ENCODE measurements at places on chromosomes 6 and 20.

- DNase-seq = peak; percentile 57
Observed at GRCh38 chr6:109455437-109456110, at the start of gene MICAL1. MICAL1 (minus strand) TSS chr6:109455772; CDS start chr6:109454196, 1,576 bp downstream.

GRCh38 chr20:1370548-1371110 is 22.2 kb downstream of the FKBP1A start:
- no peak for DNase-seq

DNA sequence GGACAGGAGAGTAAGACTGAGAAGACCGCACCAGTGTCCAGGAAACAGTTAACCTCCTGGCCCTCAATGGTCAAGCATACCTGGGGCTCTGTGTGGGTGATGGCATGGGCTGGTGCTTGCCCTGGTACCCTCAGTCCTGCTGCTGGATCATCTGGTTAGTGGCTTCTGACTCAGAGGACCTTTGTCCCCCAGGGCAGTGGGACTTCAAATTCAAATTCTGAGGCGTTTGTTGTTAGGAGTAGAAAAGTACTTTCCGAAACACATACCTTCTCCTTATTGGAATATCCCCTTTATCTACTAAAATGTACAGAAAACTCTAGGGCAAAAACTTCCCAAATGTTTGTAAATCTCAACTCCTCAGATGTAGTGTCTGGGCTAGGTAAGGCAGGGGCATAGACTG is 4.1 kb upstream of the SFT2D1 start:
- no peak for DNase-seq

DNA sequence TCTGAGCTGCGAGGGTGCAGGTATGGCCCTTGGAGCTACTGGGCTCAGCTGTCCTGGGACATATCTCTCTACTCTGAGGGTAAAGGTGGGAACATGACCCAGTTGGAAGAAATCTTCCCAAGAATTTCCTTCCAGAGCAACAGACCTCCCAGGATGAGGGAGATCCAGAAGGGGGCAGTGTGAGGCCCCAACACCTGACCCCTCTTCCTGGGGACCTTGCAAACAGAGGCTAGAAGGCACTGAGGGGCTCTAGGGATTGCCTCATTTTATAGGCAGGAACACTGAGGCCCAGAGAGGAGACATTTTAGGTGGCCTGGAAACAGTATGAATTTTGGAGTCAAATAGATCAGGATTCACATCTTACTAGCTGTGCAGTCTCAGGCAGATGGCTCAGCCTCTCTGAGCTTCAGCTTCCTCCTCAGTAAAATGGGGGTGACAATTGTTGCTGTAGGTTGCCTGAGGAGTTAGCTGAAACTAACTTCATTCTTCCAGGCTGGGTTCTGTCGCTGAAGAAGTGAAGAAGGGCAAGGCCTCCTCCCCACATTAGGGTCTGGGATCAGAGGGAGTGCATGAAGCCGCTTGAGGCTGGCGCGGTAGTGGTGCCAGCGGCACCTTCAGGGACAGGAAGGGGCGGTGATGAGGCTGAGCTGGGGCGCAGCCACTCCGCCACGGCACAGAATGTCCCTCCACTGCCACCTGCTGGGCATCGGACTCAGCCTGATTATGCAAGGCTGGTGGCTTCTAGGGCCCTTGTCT is 11.4 kb downstream of the KCNK17 start:
- peak; percentile 81 for DNase-seq

DNA sequence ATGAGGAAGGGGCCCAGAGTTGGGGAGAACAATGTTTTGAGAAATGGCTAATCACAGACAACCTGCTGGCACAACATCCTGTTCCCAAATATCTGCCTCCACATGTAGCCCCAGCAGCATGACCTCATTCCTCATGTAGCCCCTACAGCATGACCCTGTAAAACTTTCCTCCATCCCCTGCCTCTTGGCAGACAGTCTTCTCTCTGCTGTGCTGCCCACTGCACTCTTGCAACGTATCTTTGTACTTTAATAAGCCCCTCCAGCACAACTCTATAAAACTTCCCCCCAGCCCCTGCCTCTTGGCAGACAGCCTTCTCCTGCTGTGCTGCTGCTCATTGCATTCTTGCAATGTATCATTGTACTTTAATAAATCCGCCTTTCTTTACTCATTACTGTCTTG is 278.8 kb downstream of the HDGFL1 start:
- DNase-seq = no peak

DNA sequence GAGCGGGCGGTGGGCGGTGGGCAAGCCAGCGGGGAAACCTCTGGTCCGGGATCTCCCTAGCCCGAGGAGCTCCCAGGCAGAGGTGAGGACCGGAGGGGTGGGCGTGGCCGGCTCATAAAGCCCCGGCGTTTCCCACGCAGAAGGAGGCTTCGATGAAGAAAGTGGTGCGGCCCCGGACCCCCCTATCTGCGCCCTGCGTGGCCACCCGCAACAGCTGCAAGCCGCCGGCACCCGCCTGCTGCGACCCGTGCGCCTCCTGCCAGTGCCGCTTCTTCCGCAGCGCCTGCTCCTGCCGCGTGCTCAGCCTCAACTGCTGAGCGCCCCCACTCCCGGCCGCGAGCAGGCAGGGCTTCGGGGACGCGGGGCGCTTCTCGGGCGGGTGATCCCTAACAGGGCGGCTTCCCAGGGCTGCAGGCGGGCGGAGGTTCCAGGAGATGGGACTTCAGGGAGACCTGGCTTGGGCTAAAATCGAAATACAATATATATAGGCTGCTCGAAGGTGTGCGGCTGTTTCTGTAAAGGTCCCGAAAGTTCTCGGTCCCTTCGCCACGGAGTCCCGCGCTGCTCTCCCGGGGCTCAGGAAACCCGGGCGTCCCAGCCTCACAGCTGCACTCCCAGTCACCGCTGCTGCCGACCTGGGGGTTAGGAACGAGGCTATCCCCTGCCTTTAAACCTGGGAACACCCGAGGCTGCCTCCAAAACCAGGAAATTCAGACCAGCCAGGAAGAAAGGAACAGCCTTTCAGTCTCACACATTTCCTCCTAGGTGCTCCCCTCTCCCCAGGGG is 27.8 kb downstream of the ASIP start:
- DNase-seq = no peak

DNA sequence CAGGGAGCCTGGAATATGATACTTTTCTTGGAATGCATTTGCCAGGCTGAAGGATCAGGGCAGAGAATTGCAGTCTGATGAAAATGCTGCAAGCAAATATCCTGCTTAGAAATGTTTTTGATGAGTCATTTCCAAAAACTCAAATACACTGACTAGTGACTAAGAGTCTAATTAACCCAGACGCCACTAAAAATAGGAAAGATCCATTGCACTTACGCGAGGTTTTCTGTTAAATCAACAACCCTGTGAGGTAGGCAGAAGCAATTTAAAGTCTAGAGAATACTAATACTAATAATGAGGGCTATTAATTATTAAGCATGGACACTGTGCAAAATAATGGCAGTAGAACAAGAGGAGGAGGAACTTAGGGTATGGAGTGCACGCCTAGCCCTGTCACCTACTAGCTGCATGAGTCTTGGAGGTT is 130.1 kb upstream of the DOK5 start:
- no peak for DNase-seq

- DNase-seq = no peak
Observed at GRCh38 chr6:331622-332521, 39.6 kb downstream of the DUSP22 start.

- peak; percentile 17 for DNase-seq
Observed at GRCh38 chr6:127302728-127303660, 36.3 kb downstream of the RNF146 start.

DNA sequence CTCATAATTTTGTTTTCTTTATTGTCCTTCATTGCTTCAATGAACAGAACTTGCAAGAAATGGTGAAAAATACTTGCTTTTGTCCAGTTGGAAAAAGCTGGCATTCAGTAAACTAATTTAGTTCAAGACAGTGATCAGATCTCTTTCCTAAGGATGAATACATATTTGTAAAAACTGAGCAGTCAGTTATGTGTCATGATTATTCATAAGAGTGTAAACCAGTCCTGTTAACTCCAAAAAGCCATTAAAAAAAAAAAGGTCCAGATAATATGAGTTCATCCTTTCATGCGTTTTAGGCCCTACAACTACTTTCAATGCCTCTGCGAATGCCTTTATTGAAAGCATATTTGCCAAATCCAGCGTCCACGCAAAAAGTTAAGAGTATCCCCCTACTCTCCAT is 609 bp downstream of the PGM3 start:
- DNase-seq = no peak

GRCh38 chr6:15430931-15431405 is 185.1 kb downstream of the JARID2 start:
- DNase-seq = no peak

DNA sequence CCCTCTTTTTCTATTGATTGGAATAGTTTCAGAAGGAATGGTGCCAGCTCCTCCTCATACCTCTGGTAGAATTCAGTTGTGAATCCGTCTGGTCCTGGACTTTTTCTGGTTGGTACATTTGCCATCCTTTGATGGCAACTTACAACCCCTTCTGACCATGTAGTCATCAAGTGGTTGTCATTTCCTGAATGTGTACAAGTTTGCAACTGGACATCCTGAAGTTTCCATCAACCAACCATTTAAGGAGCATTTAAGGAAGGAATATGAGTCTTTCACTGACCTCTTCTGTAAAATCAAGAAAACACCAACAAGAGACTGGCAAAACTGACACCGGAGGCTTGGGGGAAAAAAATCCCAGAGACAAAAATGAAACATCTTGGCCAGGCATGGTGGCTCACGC is 97.4 kb downstream of the RIN2 start:
- no peak for DNase-seq

GRCh38 chr20:36170542-36171215 is 16.1 kb downstream of the EPB41L1 start:
- no peak for DNase-seq

- no peak for DNase-seq
Observed at GRCh38 chr6:105907991-105908390, 178.1 kb upstream of the PRDM1 start.

GRCh38 chr6:150756173-150756572 is 109.3 kb upstream of the MTHFD1L start:
- DNase-seq = no peak

GRCh38 chr20:58765780-58766179 is 73.2 kb downstream of the NPEPL1 start:
- no peak for DNase-seq

DNA sequence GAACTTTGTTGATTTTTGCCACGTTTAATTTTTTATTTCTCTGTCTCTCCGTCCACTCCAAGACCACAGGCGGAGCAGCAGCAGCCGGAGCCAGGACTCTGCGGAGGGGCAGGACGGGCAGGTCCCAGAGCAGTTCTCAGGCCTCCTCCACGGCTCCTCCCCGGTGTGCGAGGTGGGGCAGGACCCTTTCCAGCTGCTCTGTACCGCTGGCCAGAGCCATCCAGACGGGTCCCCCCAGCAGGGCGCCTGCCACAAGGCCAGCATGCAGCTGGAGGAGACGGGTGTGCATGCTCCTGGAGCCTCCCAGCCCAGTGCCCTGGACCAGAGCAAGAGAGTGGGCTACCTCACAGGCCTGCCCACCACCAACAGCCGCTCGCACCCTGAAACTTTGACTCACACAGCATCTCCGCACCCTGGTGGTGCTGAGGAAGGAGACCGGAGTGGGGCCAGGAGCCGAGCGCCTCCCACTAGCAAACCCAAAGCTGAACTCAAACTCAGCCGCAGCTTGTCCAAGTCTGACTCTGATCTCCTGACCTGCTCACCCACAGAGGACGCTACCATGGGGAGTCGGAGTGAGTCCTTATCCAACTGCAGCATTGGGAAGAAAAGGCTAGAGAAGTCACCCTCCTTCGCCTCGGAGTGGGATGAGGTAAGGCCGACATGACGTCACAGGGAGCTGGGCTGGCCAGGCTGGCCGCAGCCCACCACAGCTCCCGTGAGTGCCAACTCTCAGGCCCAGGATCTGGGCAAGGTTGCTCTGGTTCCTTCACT is 123.5 kb downstream of the TCP11 start:
- DNase-seq = no peak

DNA sequence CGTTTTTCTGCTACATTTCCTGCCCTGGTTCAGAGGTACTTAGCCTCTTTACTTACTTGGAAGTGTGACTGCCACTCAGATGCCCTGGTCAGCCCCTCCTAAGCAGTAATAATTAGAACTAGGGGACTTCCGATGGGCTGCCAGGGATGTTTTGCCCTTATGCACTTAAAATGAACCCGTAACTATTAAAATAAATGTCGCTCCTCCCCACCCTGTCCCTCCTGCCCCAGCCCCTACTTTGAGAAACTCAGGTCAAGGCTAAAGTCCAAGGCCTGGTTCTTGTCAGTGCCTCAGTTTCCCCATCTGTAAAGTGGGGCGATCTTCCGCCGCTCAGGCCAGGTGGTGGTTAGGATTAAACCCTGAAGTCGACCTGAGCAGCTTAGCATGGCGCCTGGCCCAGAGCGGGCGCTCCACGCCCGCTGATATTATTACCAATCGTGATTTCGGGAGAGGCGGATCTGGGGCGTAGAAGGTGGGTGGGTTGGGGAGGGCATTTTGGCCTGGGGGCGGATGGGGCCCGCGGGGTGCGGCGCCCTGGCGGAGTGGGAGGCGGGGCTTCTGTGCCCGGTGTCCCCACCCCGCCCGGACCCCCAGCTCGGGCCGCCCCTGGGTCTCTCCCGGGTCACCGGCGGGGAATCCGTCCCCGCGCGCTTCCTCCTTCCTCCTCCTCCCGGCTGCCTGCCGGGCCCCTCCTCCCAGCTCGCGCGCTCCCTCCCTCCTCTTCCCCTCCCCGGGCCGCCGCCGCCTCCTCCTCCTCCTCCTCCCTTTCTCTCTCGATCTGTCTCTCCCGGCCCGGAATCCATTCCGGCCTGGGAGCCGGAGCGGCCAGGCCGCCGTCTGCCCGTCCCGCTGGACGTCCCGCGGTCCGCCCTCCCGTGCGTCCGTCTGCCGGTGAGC is at the start of gene SRC:
SRC (plus strand) TSS at position 802 of the 897 bp plus-strand sequence. CDS start 38,014 bp downstream, outside the sequence.
- peak; percentile 19 for DNase-seq

- no peak for DNase-seq
Observed at GRCh38 chr20:62887860-62888239, 26.2 kb upstream of the TCFL5 start.

DNA sequence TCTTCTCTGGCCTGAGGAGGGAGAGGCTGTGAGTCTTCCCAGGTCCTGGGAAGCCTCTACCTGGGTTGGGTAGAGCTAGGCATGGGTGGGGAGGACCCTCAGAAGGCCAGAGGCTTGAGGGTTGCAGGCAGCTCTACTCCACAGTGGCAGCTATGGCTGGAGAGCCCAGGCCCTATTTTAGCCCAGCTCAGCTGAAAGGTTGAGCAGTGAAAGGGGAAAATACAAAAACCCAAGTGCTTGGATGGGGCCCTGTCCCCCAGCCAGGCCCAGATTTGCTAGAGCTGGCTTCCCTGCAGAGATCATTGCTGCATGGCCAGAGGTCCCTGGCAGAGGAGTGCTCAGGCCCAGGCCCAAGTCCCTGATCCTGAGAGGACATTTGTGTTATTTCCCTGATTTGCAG is 45.7 kb downstream of the SUN5 start:
- no peak for DNase-seq

- no peak for DNase-seq
Observed at GRCh38 chr20:8372824-8373380, 240.8 kb downstream of the PLCB1 start.

- no peak for DNase-seq
Observed at GRCh38 chr6:41587131-41587879, 41.1 kb downstream of the FOXP4 start.

GRCh38 chr20:60024245-60024644 is 66.0 kb downstream of the CDH26 start:
- DNase-seq = no peak

- DNase-seq = no peak
Observed at GRCh38 chr20:64211874-64212658, 43.5 kb upstream of the PCMTD2 start.

GRCh38 chr6:2029130-2029794 is 216.1 kb downstream of the GMDS start:
- DNase-seq = no peak
